ENCODE measurements at places on chromosomes 2 and 18.

GRCh38 chr2:141316103-141316502 is 814.7 kb downstream of the LRP1B start:
- no peak for DNase-seq

DNA sequence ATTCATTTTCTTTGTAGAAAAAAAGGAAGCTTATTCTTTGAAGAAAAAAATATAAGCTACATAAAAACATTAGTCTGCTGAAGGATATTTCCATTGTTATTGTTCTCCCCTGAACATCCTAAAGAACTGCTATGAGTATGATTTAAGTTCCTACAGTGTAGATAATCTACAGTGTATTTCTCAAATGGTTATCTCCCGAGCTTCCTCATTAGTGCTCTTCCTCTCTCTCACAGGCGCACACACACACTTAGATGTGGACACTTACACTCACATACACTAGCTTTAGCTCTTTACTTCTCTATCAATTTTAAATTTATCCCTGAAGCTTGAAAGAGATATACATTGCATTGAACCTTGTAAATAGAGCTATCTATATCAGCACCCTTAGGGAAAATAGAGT is 681.0 kb downstream of the KCNJ3 start:
- no peak for DNase-seq

DNA sequence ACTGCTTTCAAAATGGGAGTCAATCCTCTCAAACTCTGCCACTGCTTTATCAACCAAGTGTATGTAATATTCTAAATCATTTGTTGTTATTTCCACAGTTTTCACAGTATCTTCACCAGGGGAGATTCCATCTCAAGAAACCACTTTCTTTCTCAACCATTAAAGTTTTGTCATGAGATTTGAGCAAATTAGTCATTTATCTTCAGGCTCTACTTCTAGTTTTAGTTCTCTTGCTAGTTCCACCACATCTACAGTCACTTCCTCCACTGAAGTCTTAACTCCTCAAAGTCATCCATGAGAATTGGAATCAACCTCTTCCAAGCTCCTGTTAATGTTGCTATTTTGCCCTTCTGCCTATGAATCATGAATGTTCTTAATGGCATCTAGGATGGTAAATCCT is 545.8 kb downstream of the ARHGAP15 start:
- DNase-seq: no peak

DNA sequence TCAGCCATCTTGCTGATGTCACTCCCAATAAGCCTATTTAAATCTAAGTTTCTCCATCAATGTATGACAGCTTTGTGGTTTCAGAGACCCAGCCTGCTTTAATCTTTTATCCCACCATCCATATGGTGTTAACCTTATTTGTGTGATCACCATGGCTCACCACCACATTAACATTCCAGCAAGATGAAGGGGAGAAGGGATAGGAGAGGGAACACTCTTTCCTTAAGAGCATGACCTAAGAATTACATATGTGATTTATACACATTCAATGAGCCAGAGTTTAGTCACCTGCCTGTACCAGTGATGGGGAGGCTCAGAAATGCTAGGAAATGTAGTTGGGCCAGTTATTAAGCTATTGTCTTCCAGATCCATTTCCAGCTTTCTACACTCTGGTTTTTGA is 44.5 kb upstream of the CHN1 start:
- no peak for DNase-seq

- DNase-seq: no peak
Observed at GRCh38 chr2:26493566-26493965, 15.6 kb upstream of the OTOF start.
